NCI-H774 (cell line): ENCODE measurements at places on chromosomes 11 and 22.

- no peak for DNase-seq
These were observed 25.8 kb upstream of the KCNQ1OT1 start for GRCh38 chr11:2725368-2726300.

- DNase-seq = no peak
These were observed 4.7 kb downstream of the PLAAT3 start for GRCh38 chr11:63609536-63609935.

- DNase-seq = peak; percentile 14
These were observed 24.1 kb upstream of the POU2AF1 start for GRCh38 chr11:111403051-111403726.

DNA sequence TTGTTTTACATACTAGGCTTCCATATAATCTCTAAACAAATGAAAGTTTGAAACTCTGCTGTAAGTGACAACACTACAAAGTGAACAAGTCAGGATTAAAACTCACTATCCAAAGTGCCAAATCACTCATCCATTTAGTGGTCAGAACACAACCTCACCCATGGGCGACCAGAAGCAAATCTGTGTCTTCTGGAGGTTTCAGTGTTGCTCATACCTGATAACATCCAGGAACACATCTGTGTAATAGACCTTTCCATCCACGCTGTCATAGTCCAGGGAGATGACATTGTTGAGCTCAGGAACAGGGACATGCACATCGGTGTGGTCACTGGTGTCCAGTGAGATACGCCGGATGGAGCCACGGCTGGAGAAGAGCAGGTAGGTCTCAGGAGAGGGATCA lies 28.5 kb upstream of the CKAP5 start:
- no peak for DNase-seq

DNA sequence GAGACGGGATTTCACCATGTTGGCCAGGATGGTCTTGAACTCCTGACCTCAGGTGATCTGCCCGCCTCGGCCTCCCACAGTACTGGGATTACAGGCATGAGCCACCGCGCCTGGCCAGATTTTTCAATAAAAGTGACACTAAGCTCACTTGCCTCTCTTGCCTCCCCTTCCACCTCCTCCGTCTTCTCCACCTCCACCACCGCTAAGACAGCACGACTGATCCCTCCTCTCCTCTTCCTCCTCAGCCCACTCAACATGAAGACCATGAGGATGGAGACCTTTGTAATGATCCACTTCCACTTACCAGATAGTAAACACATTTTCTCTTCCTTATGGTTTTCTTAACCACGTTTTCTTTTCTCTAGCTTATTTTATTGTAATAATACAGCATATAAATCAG lies 14.2 kb downstream of the CERK start:
- DNase-seq = no peak

DNA sequence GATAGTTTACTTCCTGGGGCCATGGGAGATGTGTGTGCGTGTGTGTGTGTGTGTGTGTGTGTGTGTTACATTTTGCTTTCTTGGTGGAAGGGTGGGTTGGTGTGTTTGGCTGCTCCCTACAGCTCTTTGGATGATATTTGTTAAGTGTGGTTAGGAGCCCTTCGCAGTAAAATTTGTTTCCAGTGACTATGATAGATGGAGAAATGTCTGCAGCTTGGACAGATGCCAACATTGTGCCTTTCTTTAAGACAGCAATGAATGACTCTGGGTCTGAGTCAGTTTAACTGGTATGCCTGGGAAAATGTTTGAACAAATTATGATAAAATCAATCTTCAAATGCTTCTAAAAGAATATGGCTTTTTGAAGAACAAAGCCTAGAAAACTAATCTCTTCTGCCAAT lies 102.7 kb upstream of the TRPC6 start:
- no peak for DNase-seq

GRCh38 chr11:117117681-117118080 lies 19.5 kb upstream of the SIK3 start:
- no peak for DNase-seq

GRCh38 chr22:28958611-28959010 lies 75.2 kb downstream of the ZNRF3 start:
- no peak for DNase-seq

DNA sequence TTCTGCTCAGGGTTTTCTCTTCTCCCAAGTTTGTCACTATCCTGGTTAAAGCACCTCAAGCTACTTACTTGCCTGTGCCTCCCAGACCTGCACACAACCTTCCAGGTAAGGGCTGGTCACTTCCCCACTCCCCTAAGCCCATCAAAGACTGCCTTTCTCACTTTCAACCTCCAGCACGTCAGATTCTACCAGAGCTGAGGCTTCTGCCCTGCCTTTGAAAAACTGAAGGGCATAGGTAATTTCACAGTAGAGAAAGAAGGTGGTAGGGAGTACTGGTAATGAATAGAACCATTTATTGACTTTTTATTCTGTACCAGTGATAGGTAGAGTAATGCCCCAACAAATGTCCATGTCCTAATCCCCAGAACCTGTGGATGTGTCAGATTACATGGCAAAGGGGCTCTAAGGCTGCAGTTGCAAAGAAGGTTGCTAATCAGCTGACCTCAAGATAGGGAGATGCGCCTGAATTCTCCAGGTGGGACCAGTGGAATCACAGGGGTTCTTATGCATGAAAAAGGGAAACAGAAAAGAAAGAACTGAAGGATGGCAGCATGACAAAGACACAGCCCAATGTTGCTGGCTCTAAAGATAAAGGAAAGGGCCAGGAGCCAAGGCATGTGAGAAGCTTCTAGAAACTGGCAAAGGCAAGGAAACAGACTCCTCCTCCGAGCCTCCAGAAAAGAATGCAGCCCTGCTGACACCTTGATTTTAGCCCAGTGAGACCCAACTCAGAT lies 89.0 kb downstream of the SLC1A2 start:
- DNase-seq = no peak

- no peak for DNase-seq
These were observed 62.0 kb downstream of the GGTLC2 start for GRCh38 chr22:22706253-22706915.

DNA sequence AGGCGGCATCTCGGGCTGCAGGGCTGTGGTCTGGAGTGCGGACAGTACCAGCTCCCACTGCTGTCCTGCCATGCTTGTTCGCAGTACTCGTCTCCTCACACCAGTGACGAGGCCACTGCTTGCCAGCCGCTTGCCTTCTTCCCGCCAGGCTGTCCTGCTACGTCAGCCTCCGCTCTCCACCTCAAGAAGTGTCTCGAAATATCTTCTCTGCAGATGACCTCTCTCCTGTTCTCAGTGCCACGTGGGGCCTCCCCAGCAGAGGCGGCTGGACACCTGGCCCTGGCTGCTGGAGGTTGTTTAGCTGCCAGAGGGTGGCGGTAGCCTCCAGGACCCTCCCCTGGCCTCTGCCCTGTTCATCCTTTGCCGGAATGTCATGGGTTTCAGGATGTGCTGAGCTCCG lies 3.1 kb upstream of the CCDC188 start:
- DNase-seq = no peak

DNA sequence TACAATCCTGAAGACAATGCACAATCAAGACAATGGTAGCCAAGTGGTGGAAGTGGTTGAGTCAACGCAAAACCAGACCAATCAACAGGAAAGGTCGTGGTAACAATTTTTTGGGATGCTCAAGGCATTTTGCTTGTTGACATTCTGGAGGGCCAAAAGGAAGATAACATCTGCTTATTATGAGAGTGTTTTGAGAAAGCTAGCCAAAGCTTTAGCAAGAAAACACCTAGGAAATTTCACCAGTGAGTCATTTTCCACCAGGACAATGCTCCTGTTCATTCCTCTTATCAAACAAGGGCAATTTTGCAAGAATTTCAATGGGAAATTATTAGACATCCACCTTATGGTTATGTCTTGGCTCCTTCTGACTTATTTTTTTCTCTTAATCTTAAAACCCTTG lies 1932.2 kb upstream of the RAG2 start:
- DNase-seq = no peak

GRCh38 chr11:7927635-7928034 lies 3.4 kb downstream of the OR10A6 start:
- DNase-seq = no peak

DNA sequence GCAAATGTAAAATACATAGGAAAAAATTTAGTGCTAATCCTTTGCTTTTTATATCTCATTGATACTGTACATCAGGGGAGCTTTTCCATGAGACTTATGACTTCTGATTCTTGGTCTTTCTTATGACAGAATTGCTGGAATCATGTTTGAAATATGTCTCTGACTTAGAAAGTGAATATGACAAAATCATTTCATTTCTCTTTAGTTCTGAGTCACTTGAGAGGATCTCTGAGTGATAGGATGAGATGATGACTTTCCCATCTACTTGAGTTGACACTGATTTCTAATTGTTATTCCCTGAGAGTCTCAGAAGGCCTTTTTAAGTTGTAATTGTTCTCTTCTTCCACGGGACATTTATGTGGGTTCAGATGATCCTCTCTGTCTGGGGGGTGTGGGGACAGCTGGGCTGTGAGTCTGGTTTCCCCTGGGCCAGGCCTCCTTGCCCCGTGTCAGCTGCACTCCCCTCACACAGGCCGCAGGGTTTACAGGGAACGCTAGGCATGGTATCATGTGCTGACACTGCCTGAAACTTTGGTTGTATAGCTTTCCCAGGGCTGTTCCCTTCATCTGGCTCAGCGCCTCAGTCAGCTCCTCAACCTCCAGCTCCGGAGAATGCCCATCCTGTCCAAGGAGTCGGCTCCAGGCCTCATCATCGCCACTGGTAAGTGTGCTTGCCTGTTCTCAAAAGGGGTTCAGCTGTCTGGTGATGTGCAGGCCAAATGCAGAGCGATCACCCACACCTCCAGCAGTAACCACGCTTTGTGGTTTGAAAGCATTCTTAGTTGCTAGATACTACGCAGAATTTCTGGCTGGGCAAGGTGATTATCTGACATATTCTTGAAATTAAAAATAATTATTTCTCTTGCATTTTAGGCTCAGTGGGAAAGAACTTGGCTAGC lies 69.5 kb upstream of the SORL1-AS1 start:
- DNase-seq = no peak

- DNase-seq = no peak
These were observed 24.9 kb downstream of the NADSYN1 start for GRCh38 chr11:71477641-71478527.

DNA sequence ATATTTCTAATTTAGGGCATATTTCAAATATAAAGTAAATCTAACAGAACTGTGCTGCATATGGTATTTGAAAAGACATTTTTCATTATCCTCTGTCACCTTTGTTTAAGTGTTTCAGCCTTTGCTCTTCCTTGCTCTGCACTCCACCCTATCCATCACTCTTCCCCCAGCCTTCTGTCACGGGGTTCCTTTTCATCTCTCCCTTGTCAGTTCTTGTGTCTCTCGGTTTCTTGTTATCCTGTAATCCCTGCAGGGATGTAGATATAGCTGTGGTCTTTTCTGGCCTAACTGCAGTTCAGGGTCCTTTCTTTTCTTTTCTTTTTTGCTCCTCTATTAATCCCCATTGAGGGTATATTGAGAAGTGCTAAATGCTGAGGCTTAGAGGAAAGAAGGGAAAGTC lies 261.9 kb downstream of the DCDC1 start:
- no peak for DNase-seq

- no peak for DNase-seq
These were observed 493.5 kb upstream of the B3GAT1 start for GRCh38 chr11:134905517-134905916.
